ENCODE measurements at places on chromosomes 7 and 10.

DNA sequence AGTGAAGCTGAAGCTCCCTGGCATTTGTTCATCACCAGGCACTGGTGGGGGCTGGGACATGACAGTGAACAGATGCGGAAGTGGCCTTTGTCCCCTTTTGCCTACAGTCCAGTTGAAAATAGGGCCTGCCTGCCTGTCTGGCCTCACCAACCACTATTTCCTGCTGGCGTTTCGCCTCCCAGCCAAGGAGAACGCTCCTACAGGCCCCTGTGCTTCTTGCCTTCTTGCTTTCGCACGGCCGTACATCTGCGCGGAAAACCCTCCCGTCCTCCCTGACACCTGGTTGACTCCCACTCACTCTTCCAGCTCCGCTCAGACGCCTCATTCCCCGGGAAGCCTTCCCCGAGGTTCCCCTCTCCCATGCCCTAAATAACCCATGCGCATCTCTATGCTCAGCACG, 317.3 kb downstream of the PRPF18 start:
- DNase-seq = no peak

DNA sequence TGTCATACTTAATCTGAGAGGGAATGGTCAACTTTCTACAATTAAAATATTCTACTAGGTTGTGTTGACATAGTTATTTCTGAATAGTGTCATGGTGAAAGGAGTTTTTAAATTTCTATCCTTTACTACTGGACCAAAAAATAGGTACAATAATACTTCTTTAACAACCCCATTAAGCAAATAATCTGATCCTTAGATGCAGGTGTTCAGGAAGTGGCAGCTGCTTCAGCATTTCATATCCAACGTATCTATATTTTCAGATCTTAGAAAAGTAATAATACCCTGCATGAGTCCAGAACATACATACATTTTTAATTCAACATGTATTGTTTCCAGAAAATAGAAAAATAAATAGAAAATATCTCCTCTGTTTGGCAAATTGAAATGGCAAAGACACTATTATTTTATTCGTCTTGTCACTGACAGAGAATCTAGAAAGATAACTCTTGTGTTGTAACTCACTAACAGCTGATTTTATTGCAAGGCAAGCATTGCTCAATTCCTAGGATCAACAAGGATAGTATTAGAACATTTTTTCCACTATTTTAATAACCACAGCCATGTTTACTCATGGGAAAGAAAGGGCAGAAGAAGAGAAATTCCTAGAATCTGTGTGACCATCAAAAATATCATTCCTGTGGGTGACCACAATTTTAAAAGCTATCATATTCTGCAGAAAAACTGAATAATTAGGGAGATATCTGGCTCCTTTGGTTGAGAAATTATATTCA, 159.3 kb upstream of the CNTNAP2 start:
- no peak for DNase-seq

- DNase-seq = no peak
Measured at GRCh38 chr10:72309290-72310240, 35.8 kb downstream of the DDIT4 start.

- DNase-seq = no peak
Measured at GRCh38 chr7:127893547-127893946, 137.7 kb downstream of the LRRC4 start.

DNA sequence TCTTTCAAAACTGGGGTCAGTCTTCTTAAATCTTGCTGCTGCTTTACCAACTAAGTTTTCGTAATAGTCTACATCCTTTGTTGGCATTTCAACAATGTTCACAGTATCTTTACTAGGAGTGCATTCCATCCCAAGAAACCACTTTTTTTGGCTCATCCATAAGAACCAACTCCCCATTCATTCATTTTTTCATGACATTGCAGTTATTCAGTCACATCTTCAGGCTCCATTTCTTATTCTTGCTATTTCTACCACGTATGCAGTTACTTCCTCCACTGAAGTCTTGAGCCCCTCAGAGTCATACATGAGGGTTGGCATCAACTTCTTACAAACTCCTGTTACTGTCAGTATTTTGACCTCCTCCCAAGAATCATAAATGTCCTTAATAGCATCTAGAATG, 392.3 kb downstream of the DGKB start:
- no peak for DNase-seq

DNA sequence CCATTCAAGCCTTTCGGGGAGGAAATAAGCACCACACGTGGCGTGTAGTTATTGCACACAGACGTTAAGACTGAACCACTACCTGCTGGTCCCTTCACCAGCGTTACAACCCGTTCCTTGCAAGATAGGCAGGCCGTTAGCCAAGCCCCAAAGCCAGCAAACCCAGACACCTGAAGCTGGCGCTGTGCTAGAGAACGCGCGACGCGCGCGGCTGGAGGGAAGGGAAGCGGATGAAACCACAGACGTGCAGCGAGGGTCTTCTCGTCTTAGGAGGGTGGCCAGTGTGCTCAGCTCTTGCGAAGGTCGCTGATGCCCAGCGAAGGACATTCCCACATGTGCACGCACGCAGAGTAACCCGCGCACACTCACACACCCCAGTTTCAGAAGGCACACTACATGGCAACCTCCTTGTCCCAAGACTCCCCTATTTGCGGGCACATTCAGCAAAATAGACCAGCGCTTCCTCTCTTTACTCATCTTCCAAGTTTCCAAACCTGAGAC, 980 bp downstream of the TMEM26 start:
- no peak for DNase-seq

DNA sequence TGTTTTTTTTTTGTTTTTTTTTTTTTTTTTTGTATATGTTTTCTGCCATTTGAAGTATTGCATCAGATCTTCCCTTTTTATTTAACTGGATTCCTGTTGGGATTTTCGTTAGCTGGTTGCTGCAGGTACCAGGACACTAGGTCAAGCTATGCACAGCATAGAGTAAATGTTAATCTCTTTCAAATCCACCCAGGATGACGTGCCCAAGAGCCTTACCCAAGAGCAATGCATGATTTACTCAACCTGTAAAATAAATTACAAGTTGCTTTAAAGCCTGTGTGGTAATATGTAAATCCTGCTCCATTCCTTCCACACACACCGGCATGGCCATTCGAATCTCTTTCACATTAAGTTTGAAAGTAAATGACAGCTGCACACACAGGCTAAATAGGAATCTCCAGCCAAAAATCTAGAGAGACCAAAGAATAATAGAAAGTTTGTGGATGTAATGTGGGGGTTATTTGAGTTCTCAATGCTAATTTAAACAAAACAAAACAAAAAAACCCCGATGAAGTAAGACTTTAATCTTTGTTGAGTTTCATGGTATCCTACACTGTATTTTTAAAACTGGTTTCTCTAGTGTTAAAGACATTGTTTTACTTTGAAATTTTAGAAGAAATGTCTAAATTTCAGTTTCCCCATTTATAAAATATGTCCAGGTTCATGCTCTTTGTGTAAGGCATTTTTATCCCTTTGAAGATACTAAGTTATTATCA, 167.9 kb downstream of the FRMD4A start:
- DNase-seq = no peak

DNA sequence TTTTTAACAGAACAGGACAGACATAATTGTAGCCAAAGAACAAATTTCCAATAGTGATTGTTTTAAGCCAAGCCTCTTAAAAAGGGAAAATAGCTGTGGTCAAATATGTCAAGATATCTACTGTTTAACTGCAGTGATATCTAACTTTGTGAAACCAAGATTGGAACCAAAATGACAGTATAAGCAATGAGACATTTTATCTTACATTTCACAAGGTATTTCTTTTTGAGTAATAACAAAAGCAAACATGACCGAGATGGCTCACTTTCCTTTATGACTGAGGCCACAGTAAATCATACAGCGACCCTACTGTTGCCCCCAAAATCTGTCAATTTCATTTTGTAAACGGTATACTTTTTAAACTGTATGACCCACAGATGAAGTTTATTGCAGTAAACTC, 215.8 kb downstream of the MLLT10 start:
- DNase-seq = no peak
